Activated naive CD4-positive, alpha-beta T cell treated with anti-CD3 and anti-CD28 coated beads, Interleukin-2, amount 10 ng/mL, durations not matched to agents 7 days and 5 days (primary cell): ENCODE measurements at places on chromosomes 7 and 10.

- no peak overlapping the region for H3K27ac ChIP-seq
- H3K27me3 ChIP-seq, result peaks cover under 1% of the 10 kb centered on the region
- no peaks in the 10 kb centered on the region for H3K36me3 ChIP-seq
Observed at GRCh38 chr7:106523482-106523881, 137.5 kb downstream of the CCDC71L start.

DNA sequence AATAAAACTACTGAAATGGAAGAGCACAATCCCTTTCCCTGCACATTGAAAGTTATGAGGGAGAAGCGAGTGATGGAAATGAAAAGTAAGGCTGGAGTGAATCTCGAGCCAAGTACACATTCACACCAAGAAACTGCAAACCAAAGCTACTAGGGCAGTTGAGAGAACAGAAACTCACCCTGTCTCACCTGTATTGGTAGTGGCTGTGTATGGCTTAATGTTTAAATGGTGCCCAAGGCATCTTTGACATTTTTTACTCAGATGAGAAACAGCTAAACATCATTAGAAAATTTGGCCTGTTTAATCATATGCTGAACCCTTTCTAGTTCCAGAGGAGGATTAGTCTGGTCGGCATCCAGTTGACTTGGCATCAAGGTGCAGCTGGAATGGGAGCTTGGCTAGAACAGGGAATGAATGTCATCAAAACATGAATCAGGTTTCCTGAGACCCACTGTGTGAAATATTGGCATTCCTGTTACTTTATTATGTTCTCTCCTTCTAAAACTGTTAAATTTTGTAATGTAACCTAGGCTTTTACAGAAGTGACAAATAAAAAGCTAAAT lies 840.8 kb downstream of the GRM8 start:
- no peaks in the 10 kb centered on the region for H3K4me1 ChIP-seq
- DNase-seq, result no peak
- H3K4me3 ChIP-seq, result no peak overlapping the region
- H3K27me3 ChIP-seq, result no peaks in the 10 kb centered on the region

- no peaks in the 10 kb centered on the region for H3K36me3 ChIP-seq
- H3K4me1 ChIP-seq, result peaks cover 3% of the 10 kb centered on the region
- no peaks in the 10 kb centered on the region for H3K27me3 ChIP-seq
- no peak for DNase-seq
- H3K4me3 ChIP-seq, result no peak overlapping the region
- H3K27ac ChIP-seq, result no peak overlapping the region
Observed at GRCh38 chr10:9285690-9286089, 1231.2 kb downstream of the GATA3 start.

- no peak for DNase-seq
- H3K36me3 ChIP-seq, result no peaks in the 10 kb centered on the region
- H3K4me3 ChIP-seq, result no peak overlapping the region
- H3K27ac ChIP-seq, result no peak overlapping the region
- no peaks in the 10 kb centered on the region for H3K4me1 ChIP-seq
Observed at GRCh38 chr10:35834877-35835494, 192.9 kb upstream of the FZD8 start.

GRCh38 chr10:760622-761021 lies 71.2 kb upstream of the DIP2C start:
- peaks cover 5% of the 10 kb centered on the region for H3K36me3 ChIP-seq
- H3K4me1 ChIP-seq, result peaks cover 20% of the 10 kb centered on the region
- H3K27ac ChIP-seq, result no peak overlapping the region
- H3K4me3 ChIP-seq, result no peak overlapping the region
- peaks cover 30% of the 10 kb centered on the region for H3K27me3 ChIP-seq

GRCh38 chr10:101816913-101817336 lies 1.3 kb downstream of the OGA start:
- H3K36me3 ChIP-seq, result peaks cover 43% of the 10 kb centered on the region
- peak overlapping the region; percentile 89 for H3K4me3 ChIP-seq
- peaks cover 4% of the 10 kb centered on the region for H3K27me3 ChIP-seq
- H3K27ac ChIP-seq, result peak overlapping the region; percentile 96
- H3K4me1 ChIP-seq, result peaks cover 48% of the 10 kb centered on the region

- no peak for DNase-seq
- H3K36me3 ChIP-seq, result peaks cover 26% of the 10 kb centered on the region
- no peaks in the 10 kb centered on the region for H3K27me3 ChIP-seq
- H3K4me1 ChIP-seq, result peaks cover 7% of the 10 kb centered on the region
- H3K4me3 ChIP-seq, result no peak overlapping the region
- H3K27ac ChIP-seq, result no peak overlapping the region
Observed at GRCh38 chr10:96912405-96912804, 80.3 kb downstream of the LCOR start.

GRCh38 chr10:93749218-93749799 lies 8.4 kb upstream of the LGI1 start:
- H3K4me1 ChIP-seq, result no peaks in the 10 kb centered on the region
- H3K27ac ChIP-seq, result no peak overlapping the region
- H3K4me3 ChIP-seq, result no peak overlapping the region
- DNase-seq, result no peak
- H3K27me3 ChIP-seq, result peaks cover 4% of the 10 kb centered on the region

DNA sequence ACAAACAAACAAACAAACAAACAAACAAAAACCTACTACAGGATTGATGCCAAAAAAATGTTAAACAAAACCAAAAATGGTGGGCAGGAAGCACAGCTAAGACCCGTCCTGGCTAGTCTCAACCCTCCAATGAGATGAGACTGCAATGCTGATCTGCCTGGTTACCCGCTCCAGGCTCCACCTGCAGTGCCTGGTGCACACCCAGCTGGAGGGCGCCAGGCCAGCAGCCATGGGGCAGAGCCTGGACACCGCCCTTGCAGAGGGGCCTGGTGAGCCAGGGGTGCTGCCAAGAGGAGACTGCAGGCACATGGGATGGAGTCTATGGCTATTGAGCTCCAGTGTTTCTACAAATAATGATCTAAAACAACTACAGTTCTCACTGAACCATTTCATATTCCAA lies 107.0 kb downstream of the LARP4B start:
- DNase-seq, result no peak
- H3K4me3 ChIP-seq, result no peak overlapping the region
- peaks cover 35% of the 10 kb centered on the region for H3K4me1 ChIP-seq

- no peak for DNase-seq
- no peaks in the 10 kb centered on the region for H3K36me3 ChIP-seq
- no peak overlapping the region for H3K27ac ChIP-seq
- no peaks in the 10 kb centered on the region for H3K27me3 ChIP-seq
- no peaks in the 10 kb centered on the region for H3K4me1 ChIP-seq
Observed at GRCh38 chr7:125409921-125410320, 480.3 kb upstream of the POT1 start.

DNA sequence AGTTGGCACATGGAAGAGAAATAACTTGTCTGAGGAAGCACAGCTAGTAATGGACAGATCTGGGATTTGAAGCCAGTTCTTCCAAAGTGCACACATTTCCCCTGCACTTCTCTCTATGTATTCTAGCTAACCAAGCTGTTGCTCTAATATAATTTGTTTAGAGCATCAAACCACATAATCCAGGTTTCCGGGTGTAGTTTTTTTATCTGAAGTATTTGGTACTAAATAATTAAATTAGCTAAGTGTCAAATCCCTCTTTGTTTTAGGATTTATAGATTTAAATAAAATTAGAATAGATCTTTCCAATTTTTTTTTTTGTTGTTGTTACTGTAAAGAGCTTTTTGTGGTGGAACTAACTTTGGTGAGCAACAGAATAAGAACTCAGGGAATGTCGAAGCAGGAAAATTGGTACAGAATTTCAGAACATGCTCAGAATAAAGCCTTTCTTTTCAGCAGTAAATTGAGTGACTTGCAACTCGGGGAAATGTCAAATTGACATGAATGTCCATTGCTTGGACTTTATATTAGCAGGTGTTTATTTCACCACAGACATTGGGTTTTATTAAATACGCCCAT lies 33.7 kb downstream of the CAMK1D start:
- H3K36me3 ChIP-seq, result no peaks in the 10 kb centered on the region
- no peaks in the 10 kb centered on the region for H3K4me1 ChIP-seq
- H3K4me3 ChIP-seq, result no peak overlapping the region

DNA sequence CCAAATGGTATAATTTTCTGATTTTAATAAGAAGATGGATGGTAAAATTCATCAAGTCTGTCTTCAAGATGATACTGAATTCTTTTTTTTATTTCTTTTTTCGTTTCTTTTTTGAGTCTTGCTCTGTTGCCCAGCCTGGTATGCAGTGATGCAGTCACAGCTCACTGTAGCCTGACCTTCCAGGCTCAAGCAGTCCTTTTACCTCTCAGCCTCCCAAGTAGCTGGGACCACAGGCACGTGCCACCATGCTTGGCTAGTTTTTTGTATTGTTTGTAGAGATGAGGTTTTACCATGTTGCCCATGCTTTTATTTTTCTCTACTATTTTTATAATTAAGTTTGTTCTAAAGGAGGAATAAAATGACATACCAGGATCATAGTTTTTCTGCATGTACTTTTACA lies 52.1 kb upstream of the HELLS start:
- DNase-seq, result no peak
- no peaks in the 10 kb centered on the region for H3K36me3 ChIP-seq
- no peak overlapping the region for H3K27ac ChIP-seq
- no peaks in the 10 kb centered on the region for H3K27me3 ChIP-seq

DNA sequence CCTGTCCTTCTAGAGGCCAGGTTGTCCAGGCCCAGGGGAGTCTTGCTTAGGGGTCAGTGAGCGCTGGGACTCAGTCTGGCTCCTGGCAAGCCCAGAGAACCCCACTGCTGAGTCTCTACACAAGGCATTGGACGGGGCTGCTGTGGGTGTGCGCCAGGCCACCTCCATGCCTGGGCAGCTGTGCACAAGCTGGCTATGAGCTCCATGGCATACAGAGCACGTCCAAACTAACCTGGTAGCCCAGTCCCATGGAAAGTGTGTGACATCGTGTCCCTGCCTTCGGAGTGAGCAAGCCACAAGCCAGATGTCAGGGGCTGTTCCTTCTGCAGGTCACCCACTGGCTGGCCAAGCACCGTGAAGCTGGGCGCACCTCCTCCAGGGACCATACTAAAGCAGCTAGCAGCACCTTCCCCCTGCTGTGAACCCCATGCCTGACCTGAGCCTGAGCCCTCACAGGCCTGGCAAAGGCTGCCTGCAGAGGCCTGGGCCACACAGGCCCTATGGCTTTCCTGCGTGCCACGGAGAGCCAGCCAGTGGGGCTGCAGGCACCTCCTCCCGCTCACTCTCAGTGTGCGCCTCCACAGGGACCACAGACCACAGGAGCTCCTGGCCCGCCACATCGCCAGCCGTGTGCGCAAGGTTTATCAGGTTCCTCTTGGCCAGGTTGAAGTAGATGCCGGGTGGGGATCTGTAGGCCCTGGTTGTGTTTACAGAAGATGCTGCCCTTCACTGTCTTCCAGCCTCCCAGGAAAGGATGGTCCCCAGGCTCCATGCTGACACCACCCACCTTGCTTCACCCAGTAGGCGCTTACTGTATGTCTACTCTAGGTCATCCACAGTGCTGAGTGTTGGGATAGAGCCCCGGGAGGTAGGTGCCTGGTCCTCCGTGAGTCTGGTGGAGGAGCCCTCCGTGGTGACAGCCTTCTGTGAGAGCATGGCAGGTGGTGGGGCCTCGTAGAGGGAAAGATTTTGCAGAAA lies 219.7 kb downstream of the EBF3 start:
- H3K36me3 ChIP-seq, result peaks cover 3% of the 10 kb centered on the region
- no peak overlapping the region for H3K27ac ChIP-seq

DNA sequence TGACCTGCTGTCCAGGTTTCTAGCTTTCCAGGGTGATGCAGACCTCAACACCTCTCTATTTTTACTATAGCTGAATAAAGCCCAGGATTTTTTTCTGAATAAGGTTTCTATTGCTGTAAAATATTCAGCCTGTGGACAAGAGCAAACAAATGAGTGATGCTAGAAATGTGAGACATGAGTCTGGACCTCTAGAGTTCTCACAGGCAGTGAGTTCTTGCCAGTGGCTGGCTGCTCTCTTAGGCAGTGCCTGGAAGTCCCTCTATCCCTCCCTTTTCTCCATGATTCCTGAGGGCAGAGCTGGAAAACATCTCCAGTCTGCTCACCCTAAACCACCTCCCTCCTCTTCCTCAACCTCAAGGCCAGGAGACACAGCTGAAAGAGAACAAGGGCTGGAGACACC lies 793.8 kb upstream of the IGFBP3 start:
- no peak overlapping the region for H3K27ac ChIP-seq
- no peak overlapping the region for H3K4me3 ChIP-seq
- no peak for DNase-seq
- no peaks in the 10 kb centered on the region for H3K36me3 ChIP-seq
- no peaks in the 10 kb centered on the region for H3K4me1 ChIP-seq

- peak overlapping the region; percentile 67 for H3K27ac ChIP-seq
- H3K4me1 ChIP-seq, result peaks cover 82% of the 10 kb centered on the region
- H3K36me3 ChIP-seq, result peaks cover 90% of the 10 kb centered on the region
- no peak for DNase-seq
Observed at GRCh38 chr7:150471886-150472285, 21.5 kb downstream of the GIMAP8 start.

GRCh38 chr10:119412244-119413092 lies 130.1 kb downstream of the RGS10 start:
- peaks cover 5% of the 10 kb centered on the region for H3K4me1 ChIP-seq
- no peak overlapping the region for H3K27ac ChIP-seq
- DNase-seq, result no peak
- no peak overlapping the region for H3K4me3 ChIP-seq
- peaks cover 5% of the 10 kb centered on the region for H3K36me3 ChIP-seq
- H3K27me3 ChIP-seq, result no peaks in the 10 kb centered on the region

- no peak for DNase-seq
- no peaks in the 10 kb centered on the region for H3K4me1 ChIP-seq
- H3K27ac ChIP-seq, result no peak overlapping the region
- H3K27me3 ChIP-seq, result no peaks in the 10 kb centered on the region
- H3K4me3 ChIP-seq, result no peak overlapping the region
- H3K36me3 ChIP-seq, result no peaks in the 10 kb centered on the region
Observed at GRCh38 chr7:28166982-28167715, 13.4 kb downstream of the JAZF1 start.

GRCh38 chr7:11191574-11192220 lies 218.0 kb downstream of the PHF14 start:
- H3K27ac ChIP-seq, result no peak overlapping the region
- H3K36me3 ChIP-seq, result no peaks in the 10 kb centered on the region
- peaks cover 18% of the 10 kb centered on the region for H3K27me3 ChIP-seq
- H3K4me1 ChIP-seq, result no peaks in the 10 kb centered on the region
- DNase-seq, result no peak

- no peak overlapping the region for H3K4me3 ChIP-seq
- peaks cover 22% of the 10 kb centered on the region for H3K4me1 ChIP-seq
- no peaks in the 10 kb centered on the region for H3K27me3 ChIP-seq
- peaks cover 4% of the 10 kb centered on the region for H3K36me3 ChIP-seq
Observed at GRCh38 chr10:24617771-24618396, 105.8 kb downstream of the ARHGAP21 start.
